ENCODE measurements at places on chromosomes 5 and 9. TPM values are rescaled to one million over a fixed set of nuclear protein-coding genes. Genes with fewer than 3 reads are reported as not detected.

Gene F12
- total RNA-seq, result 2.3 TPM

Gene ARHGEF37
- 1.1 TPM for total RNA-seq

Gene MEIKIN
- not detected for total RNA-seq

Gene FOXI1
- 0.59 TPM for total RNA-seq

Gene PCDHGA4
- 0.23 TPM for total RNA-seq

Gene GARIN3
- total RNA-seq, result not detected

Gene PCDHA2
- total RNA-seq, result 0.44 TPM

Gene SPINK13
- total RNA-seq, result not detected

Gene DMXL1
- total RNA-seq, result 105 TPM

Gene OTP
- total RNA-seq, result not detected

Gene FOXD1
- total RNA-seq, result 9.6 TPM

Gene LRRC19
- not detected for total RNA-seq

Gene FREM1
- total RNA-seq, result 0.37 TPM

Gene NR2F1
- total RNA-seq, result 73.0 TPM

Gene ACTL7A
- total RNA-seq, result not detected

Gene CLTA
- total RNA-seq, result 1,874 TPM

Gene PCDHB12
- total RNA-seq, result not detected

Gene GPX8
- total RNA-seq, result 59.3 TPM

Gene KLF4
- total RNA-seq, result 1.9 TPM

Gene PSMD5
- total RNA-seq, result 20.4 TPM

Gene ORM2
- not detected for total RNA-seq

Gene MARCHF11
- not detected for total RNA-seq

Gene IFNA21
- total RNA-seq, result not detected

Gene BRINP1
- not detected for total RNA-seq

Gene PCDHGC5
- not detected for total RNA-seq

All from MG63 (cell line).